BJ (cell line): ENCODE measurements at places on chromosomes 1 and 21.

DNA sequence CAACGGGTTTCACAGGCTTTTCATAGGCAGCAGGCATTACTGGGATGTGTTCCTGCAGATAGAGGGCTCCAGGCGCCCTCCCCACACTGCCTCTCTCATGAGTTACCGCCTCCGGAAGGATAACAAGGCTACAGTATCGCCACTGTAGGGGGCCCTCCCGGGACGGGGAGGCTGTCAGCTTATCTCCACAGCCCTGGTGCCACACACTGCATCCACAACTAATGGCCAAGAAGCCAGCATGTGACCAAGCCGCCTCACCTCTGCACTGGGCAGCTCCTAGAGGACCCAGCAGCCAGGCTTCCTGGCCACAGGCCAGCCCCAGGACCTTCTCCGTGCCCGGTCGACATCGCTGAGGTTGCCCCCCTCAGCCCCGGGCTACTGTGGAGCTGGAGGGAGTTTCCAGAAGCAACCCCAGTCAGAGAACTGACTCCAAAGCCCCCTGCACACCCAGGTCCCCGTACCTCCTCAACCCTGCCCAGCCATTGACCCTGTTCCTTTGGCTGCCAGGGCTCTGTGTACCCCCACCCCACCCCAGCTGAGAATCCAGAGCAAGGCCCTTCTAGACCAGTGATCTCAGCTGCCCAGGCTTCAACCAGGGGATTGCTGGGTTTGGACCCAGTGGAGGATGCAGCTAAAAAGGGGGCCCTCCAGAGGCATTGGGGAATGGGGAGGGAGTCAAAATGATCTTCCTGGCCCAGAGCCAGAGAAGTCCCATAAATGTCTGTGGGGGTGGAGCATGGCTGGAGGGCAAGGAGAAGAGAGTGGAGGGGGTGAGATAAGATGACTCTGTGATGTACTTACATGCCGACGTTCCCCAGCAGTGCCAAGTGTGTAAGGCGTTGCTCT lies 45.0 kb downstream of the NEK2 start:
- DNase-seq, result no peak

DNA sequence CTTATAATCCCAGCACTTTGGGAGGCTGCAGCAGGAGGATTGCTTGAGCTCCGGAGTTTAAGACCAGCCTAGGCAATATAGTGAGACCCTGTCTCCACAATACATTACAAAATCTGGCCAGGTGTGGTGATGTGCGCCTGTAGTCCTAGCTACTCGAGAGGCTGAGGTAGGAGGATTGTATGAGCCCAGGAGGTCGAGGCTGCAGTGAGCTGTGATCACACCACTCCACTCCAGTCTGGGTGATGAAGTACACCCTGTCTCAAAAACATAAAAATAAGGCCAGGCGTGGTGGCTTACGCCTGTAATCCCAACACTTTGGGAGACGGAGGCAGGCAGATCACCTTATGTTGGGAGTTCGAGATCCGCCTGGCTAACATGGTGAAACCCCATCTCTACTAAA lies 27.7 kb downstream of the L1TD1 start:
- no peak for DNase-seq

DNA sequence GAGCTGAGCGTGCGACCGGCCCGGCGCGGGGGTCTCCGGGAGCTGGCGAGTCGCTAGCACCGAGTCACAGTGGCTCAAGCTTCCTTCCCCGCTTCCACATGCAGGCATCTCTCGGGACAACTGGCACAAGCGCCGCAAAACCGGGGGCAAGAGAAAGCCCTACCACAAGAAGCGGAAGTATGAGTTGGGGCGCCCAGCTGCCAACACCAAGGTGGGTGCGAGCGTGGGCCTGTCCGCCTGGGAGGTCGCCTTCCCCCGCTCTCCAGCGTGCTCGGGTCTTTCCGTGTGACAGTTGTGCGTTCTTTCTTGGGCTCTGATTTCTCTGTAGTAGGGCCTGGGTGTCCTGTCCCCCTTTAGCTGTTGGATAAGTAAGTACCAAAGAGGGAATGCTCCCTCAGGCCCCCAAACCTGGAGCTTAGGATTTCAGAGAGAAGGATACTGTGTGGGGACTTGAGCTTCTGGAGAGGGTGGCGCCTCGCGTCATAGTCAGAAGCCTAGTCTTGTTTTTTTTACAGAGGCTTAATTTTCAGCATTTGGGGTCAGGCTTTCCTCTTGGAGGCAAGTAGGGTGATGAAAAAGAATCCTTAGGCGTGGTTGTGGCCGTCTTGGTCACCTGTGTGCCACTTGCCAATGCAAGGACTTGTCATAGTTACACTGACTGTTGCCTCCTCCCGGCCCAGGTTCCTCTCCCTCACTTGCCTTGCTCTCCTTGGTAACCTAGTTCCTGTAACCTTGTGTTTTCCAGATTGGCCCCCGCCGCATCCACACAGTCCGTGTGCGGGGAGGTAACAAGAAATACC lies 790 bp downstream of the RPS8 start:
- no peak for DNase-seq

- peak; percentile 43 for DNase-seq
Observed at GRCh38 chr1:71650119-71650518, 569.3 kb upstream of the ZRANB2 start.

DNA sequence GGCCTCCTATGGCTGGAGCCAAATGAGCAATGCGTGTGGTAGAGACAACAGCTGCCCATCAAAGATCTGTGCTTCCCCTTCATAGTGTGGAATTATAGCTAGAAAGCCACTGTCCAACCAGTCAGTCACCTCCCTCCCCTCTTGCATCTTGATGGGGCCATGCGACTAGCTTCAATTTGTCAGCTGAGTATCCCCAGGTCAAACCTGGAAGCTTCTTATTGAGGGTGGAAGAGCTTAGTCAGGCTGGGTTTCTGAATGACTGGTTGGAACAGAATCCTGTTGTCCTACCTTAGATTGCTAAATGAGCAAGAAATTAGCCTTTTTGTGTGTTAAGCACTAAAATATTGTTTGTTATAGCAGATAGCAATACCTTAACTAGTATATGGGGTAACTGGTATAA lies 625.4 kb downstream of the PTPRC start:
- DNase-seq, result no peak

DNA sequence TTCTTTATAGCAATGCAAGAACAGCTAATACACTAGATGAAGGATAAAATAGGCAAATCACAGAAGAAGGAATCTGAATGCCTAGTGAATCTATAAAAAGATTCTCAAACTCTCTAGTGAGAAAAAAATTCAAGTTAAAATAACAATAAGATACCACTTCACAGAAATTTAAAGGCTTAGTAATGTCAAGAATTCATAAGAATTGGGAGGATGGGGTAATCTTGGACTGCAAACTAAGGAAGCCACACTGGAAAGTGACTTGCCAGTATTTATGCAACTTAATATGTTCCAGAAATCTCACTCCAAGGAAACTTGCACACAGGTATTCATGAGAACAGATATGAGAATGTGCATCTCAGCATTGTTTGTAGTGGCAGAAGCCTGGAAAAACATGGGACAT lies 38.9 kb upstream of the PRRC2C start:
- DNase-seq, result no peak

DNA sequence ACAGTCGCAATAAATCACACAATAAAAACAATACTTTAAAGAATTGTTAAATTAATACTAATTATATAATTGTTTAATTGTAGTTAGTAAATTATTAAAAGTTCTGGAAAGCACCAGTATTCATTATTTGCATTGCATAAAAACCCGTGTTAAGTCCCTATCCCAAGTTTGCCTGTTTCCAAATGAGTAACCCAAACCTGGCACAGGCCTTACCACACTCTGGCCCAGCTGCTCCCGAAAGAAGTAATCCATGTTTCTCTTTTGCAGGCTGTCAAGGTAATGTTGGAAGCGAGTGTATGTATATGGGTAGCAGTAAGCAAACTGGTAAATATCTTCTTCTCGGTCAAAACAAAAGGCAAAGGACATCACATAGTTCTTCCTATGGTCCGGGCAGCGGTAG lies 268.7 kb upstream of the BEND5 start:
- DNase-seq, result no peak
